ENCODE measurements at places on chromosomes 2 and 18. TPM values are rescaled to one million over a fixed set of nuclear protein-coding genes. Genes with fewer than 3 reads are reported as not detected.

DNA sequence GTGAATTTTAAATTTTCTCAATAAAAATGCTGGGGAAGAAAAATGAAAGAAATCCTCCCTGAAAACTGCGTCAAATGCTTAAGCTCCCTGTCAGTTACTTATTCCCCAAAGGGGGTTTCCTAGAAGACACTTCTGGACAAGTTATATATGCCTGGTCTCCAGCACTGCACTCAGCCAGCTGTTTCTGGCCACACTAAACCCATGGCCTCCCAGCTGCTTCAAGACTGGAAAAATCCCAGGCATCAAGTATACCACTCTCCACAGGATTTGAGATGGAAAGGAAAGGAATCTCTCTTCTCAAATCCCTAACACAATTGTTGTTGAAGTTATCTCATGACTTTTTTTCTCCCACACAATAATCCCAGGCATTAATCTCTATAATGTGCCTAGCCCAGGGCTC lies 245.7 kb downstream of the NBAS start:
- DNase-seq = no peak
- peaks cover 69% of the 10 kb centered on the region for H3K36me3 ChIP-seq
- H3K27me3 ChIP-seq = no peaks in the 10 kb centered on the region

DNA sequence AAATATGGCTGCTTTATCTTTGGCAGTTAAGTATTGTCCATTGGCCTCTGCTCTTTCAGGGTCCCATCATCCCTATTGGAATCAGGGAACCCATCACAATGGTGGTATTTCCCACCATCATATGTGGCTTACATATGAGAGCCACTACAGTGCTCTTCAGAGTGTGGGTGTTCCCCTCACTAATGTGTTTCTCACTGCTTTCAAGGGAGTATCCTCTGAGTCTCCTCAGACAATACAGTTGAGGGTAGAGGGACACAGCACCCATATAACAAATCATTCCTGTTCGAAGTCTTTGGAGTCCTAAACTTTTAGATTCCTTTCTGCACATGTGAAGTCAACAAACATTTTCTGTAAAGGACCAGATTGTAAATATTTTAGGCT lies 48.8 kb upstream of the DNAJC10 start:
- no peaks in the 10 kb centered on the region for H3K36me3 ChIP-seq
- DNase-seq = no peak
- H3K4me3 ChIP-seq = no peak overlapping the region

DNA sequence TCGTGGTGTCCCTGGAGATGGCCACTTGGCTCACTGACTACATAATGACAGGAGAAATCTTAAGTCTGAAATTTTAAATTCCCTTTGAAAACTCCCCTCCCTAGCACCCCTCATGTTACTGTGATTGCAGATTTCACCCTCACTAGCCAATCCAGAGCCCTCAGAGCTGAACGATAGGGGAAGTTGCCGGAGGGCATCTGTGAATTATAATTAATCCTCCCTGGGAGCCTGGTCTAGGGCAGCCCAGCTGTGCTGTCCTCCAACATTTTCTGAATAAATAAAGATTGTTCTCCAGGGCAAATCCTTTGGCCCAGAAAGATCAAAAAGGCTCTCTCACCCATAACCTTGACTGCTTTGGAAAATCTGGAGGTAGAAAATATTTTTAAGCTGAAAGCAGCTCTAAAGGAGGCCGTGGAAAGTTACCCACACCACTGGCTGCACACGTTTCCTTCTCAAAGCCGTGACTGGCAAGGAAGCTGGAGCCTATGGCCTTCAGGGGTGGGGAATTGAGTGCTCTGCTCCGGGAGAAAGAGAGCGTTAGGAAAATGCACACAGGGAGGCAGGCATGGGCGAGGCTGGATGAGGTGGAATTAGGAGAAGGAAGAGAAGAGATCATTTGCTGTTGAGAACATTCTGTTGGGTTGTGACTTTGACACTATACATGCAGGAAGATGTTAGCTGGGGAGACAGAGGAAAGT lies 68.9 kb upstream of the CNGA3 start:
- no peak overlapping the region for H3K27ac ChIP-seq
- no peak overlapping the region for H3K4me3 ChIP-seq
- DNase-seq = no peak

- H3K27me3 ChIP-seq = no peaks in the 10 kb centered on the region
- no peak overlapping the region for H3K27ac ChIP-seq
- no peaks in the 10 kb centered on the region for H3K4me1 ChIP-seq
- no peaks in the 10 kb centered on the region for H3K36me3 ChIP-seq
- no peak overlapping the region for H3K4me3 ChIP-seq
- no peak for DNase-seq
Measured at GRCh38 chr18:32422201-32422600, 48.5 kb downstream of the GAREM1 start.

Gene DCDC2C
- not detected for total RNA-seq

Gene FABP1
- not detected for total RNA-seq
